ENCODE measurements at places on chromosomes 3 and 15.

DNA sequence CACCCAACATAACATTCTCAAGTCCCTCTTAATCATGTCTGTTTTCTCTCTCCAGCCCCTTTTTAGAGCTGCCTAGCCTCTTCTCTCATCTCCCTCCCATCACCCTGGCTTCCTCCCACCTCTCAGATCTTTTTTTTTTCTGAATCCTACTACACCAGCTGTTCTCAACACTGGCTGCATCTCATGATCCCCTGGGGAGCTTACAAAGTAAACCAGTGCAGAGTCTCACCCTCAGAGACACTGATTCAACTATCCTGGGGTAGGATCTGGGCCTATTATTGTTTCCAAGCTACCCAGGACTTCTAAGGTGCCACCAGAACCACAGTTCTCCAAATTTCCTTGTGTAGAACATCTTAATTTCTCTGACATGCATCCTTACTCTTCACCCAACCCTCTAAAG, 50.3 kb upstream of the ACAN start:
- no peak for DNase-seq

- no peak for DNase-seq
Measured at GRCh38 chr3:46935168-46935858, 41.2 kb downstream of the CCDC12 start.

- no peak for DNase-seq
Measured at GRCh38 chr3:47017504-47018268, 38.2 kb downstream of the NBEAL2 start.

GRCh38 chr3:111863942-111864694, 5.1 kb downstream of the PHLDB2 start:
- DNase-seq, result no peak

DNA sequence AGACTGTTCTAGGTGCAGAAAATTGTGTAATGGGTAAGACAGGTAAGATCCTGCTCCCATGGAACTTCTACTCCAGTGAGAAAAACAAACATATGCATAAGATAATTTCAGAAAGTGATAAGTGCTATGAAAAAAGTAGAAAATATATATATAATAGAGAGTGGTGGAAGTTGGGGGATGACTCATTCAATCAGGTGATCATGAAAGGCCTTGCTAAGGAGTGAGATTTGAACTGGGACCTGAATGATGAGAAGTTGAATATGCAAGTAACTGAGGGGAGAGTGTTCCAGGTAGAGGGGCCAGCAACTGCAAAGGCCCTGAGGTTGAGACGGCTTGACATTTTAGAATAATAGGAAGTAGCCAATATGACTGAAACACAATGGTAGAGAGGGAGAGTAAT, 92.3 kb upstream of the TNIK start:
- no peak for DNase-seq

DNA sequence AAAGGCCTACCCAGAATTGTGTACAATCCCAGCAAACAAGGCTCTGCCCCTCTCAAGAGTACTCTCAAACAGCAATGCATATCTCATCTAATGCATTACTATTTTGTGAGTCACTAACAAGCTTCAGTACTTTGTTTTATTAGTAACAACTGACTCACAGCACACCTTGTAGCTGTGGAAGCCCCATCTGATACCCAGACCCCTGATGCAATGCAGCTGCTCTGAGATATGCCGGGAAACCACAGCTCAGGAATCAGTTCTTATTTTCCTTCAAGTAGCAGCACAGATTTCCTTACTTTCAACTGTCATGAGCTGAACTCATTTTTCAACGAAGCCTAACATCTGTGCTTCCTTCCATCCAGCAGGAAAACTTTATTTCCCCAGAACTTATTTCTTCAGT, 37.8 kb downstream of the CCNL1 start:
- no peak for DNase-seq

DNA sequence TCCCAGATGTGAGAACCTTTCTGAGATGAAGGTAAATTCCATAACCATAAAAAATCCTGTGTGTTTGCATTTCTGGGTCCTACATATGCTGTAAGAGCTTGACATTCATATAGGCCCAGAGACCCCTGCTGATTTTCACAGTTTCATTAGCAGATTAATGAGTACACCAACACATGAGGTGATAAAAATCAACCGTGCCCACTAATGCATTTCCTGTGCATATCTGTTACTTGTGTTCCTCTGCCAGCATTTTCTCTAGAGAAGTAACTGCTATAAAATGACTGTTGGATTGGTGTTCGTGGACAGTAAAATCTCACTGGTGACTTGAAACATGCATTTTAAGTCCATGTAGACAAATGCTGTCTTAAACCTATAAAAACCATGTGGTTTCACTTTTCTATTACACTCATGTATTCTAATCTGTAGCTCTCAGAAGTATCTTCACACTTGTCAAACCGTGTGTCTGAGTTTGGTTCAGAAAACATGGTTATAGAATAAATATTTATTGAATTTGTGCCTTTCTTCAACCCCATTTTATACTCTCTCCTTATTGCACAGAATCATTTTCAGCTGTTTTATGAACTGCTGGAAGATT, 14.6 kb downstream of the MAP2K5 start:
- no peak for DNase-seq

All from stimulated activated CD4-positive, alpha-beta T cell treated with anti-CD3 and anti-CD28 coated beads, Interleukin-15, amount 100 ng/mL, for 24 hours (primary cell).